ENCODE measurements at places on chromosomes 2 and 18.
A peak's percentile ranks its signal among the peaks of the same experiment; 100 is the strongest.

- no peak for DNase-seq
Measured at GRCh38 chr2:112891385-112891831, 19.6 kb upstream of the IL37 start.

DNA sequence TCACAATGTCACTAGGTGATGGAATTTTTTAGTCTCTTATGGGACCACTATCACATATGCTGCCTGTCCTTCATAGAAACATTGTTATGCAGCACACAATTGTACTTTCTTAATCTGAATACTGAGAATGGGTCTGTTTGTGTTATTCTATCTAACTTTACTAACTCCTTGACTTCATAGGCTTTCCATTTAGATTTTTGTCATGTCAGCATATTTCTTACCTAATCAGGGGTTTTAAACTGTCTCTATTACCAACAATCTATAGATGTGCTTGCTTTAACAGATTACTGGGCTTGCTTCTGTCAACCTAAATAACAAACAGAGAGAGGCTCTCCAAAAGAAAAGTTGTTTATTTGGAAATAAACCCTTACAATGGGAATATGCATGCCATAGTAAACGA lies 289.6 kb upstream of the ZNF804A start:
- DNase-seq = no peak

GRCh38 chr2:68918497-68918896 lies 34.2 kb downstream of the GKN2 start:
- no peak for DNase-seq

DNA sequence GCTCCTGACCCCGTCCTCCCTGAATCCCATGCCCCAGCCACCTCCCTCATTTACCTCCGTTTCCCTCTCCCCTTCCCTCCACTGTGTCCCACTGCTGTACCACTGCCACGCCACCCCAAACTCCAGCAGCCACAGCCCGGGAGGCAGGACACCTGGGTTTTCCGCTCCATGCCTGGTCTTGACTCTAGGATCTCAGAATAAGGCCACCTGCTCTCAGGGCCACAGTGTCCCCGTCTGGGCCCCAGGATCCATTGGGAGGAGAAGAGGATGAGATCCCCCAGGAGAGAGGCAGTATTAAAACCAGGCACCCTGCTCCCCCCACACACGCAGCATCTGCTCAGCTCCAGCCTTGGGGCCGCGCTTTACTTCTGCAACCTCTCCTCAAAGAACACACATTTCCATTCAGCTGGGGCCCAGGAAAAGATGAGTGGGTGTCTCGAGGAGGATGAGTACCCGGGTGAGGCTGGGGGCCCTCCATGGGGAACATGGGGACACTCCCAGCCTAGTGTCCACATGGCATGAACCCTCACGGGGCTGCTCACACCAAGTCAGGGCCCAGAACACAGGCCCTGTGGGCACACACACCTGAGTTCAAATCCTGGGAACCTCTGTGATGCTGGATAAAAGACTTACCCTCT lies 32.8 kb upstream of the TNS1 start:
- peak; percentile 70 for DNase-seq

GRCh38 chr18:24802456-24802855 lies 342.0 kb downstream of the HRH4 start:
- no peak for DNase-seq

DNA sequence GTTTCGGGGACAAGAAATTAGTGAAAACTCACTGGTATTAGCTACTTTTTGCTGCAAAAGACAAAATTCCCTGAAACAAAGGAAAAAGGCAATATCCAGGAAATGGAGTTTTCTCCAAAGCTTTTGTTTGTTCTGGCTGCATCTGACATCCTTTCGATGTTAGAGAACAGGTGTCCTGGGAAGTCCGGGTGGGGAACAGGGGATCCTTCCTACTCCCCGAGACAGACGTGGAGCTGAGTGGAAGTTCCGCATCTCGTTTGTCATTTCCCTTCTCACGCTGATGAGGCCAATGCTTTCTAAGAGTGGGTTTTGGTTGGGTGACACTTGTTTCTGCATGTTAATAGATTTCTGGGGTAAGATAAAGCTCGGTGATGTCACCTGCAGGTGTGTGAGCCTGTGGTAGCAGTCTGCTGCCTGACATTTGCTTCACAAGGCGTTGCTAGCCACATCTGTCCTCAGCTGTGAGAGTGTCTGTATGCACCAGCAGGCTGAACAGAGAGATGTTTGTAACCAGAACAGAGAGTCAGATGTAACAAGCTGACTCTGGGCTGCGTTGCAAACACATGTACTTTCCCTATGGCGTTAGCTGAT lies 125.9 kb downstream of the ACOXL start:
- no peak for DNase-seq

DNA sequence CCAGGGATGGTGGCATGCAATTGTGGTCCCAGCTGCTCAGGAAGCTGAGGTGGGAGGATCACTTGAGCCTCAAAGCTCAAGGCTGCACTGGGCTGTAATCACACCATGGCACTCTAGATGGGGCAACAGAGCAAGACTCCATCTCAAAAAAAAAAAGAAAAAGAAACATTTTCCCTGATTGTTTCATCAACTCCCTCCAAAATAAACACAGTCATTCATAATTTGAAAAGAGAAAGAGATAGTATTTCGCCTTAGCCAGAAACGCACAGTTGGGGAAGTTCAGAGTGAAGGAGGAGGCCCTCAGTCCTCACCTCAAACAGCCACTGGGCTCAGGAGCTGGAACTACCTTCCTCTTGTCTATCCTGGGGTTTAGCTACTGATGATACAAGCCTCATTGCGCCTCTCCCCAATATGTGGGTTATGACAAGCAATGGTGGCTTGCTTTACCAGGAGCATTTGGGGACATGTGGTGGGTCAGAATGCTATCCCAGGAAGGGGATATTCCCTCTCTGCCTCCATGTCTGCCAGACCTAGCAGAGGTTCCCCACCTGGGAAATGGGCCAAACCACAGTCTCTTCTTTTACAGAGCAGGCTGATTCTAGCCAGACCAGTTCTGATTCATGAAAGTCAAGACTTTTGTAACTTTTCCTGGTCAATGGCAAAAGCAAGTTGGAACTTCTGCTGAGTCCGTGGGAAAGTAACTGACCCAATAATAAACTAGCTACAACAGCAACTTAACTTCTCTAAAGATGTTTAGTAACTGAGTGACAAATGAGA lies 22.2 kb upstream of the TMEM87B start:
- no peak for DNase-seq

GRCh38 chr2:181380581-181380980 lies 76.6 kb upstream of the ITGA4 start:
- no peak for DNase-seq

DNA sequence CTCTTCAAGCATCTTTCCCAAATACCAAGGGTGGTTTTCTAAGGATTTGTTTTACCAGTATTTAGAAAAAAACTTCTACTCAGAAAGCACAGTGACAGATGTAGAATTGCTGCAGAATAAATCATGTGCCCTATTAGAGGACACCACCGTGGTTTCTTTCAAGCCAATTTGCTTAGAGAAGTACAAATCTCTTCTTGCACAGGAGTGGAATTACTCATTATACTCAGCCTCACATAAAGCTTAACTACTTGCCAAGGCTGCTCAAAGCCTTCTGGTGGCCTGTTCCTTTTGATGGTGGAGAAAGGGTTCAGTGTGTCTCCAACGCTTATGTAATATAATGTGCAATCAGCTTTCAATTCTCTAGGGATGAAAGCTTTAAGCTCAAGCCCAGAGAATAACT lies 66.5 kb upstream of the CTNNA2 start:
- no peak for DNase-seq

GRCh38 chr18:36766836-36767235 lies 62.0 kb downstream of the TPGS2 start:
- DNase-seq = no peak

DNA sequence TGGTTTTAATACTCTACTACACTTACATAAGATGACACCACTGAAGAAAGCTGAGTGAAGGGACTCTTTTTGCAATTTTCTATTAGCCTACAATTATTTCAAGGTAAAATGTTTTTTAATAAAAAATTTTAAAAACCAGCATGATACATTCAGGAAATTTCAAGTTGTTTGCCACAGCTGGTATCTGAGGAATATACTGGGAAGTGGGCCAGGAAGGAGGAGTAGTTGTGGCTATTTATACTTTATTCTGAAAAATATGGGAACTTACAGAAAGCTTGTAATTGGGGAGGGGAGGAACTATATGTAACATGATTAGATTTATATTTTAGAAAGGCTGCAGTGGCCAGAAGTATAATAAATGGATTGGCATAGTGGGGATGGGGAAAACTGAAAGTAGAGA lies 40.8 kb downstream of the WDR35 start:
- no peak for DNase-seq

GRCh38 chr2:19292007-19292406 lies 66.4 kb downstream of the OSR1 start:
- no peak for DNase-seq

DNA sequence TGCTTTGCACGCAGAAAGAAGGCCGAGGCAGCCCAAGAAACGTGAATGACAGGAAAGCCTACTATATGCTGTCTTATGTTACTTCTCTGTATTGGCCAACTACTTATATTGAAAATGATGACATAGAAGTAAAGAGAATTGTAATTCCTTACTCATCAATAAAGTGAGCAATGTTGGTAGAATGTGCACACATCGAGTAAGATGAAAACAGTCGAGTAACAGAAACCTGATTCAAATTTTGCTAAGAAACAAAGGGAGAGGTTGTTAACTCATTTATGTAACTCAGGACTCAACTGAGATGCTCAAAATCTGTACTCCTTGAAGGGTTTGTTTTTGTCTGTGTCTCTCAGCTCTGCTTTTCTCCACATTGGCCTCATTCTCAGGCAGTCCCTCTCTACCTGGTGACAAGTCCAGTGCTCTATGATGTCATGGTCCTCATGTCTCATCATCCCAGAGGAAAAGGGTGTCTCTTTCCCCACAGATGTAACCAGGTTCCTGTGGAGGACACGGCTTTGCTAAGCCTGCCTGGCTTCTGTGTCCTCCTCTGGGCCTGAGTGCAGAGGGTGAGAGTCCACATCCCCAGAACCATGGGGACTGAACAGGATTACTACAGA lies 30.3 kb upstream of the CCDC93 start:
- DNase-seq = no peak

- DNase-seq = no peak
Measured at GRCh38 chr2:175402571-175402970, 221.1 kb upstream of the ATP5MC3 start.

GRCh38 chr2:31402388-31402787 lies 12.2 kb downstream of the XDH start:
- DNase-seq = no peak

GRCh38 chr2:208657468-208657867 lies 250.9 kb downstream of the PTH2R start:
- DNase-seq = no peak

DNA sequence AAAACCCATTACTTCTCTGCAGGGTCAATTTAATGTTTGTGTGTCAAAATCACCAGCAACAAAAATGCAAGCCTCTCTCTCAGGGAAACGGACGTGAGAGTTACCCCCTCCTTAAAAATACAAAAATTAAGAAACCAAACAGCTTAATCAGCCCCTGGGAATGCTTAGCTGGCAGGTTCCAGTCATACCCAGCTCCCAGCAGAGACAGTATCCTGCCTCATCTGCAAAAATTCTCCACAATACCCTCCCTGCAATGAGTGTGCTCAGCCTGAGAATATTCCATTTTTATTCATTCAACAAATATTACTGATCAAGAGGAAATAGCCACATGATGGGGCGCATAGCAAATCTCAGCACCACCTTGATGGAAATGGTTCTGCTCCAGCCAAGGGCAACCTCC lies 36.3 kb downstream of the ST8SIA5 start:
- DNase-seq = no peak

DNA sequence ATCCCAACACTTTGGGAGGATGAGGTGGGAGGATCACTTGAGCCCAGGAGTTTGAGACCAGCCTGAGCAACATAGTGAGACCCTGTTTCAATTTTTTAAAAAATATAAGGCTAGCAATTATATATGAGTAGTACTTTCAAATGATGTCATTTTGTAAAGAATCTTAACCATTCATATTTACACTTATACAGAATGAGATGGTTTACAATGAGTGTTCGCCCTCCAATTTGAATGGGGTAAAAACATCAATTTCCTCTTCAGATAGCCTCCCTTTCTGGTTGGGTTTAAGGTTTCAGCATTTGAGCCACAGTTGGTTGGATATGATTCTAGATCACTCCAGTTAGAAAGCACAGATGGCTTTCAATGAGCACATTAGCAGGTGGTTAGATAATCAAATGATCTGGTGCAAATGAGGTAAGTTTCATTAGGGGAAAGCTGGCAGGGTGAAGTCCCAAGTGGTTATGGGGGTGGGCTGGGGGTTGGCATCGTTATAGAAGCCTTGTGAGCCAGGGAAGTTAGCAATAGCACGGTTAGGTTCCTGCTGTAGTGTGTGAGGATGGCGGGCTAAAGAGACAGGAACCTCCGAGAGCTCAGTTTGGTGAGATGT lies 63.9 kb downstream of the TRPM8 start:
- no peak for DNase-seq

DNA sequence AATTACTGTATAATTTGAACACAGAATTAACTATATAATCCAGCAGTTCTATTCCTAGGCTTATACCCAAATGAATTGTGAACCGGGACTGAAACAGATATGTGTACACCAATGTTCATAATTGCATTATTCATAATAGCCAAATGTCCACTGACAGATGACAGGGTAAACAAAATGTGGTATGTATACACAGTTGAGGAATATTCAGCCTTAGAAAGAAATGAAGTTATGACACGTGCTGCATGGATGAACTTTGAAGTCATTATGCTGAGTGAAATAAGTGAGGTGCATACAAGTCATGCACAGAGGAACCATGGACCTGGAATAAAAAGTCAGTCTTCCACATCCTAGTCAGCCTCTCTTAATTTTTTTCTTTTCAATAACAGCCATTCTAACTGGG lies 91.9 kb downstream of the SH3RF3 start:
- DNase-seq = no peak

- DNase-seq = no peak
Measured at GRCh38 chr2:84873350-84873749, 7.5 kb downstream of the TRABD2A start.

- no peak for DNase-seq
Measured at GRCh38 chr2:56613920-56614319, 430.1 kb downstream of the CCDC85A start.

- DNase-seq = peak; percentile 43
Measured at GRCh38 chr2:15747603-15748471, 156.2 kb downstream of the DDX1 start.

DNA sequence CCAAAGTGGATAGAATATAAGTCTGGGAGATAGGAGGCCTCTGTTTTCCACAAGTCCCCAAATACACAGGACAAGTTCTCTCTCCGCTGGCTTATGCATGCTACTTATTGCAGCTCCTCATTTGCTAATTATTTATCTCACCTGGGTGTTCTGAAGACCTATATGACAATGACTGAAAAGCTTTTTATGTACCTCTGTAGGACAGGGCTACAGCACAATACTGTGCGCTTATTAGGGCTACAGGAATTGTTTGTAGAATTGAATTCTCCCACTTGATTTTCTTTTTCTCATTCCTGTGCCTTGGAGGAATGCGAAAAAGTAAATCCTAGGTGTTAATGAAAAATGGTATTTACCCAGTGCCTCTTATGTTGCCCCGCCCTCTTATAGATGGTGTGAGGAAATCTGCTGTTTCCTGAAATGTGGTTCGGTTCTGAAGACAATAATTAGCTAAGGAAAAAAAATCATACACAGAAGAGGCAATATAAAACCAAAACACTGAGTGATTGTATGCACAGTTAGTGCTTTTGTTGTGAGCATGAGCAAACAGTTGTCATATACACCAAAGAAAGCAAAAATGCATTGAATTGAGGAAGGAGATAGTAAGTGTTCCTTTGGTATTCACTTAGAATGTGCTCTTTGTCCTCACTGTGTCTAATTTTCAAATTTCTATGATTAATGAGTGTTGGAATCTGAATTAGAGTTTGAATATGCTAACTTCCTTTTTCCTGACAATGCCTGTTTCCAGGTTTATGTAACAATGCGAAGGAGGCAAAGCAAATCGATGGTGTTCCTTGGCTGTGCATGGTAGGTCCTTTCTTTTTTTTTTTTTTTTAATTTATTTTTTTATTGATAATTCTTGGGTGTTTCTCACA lies 78.7 kb upstream of the PNPT1 start:
- DNase-seq = no peak

Data from coronary artery (tissue), 2 donors.